Fibroblast of villous mesenchyme (primary cell): ENCODE measurements at places on chromosomes 2 and 18. TPM values are rescaled to one million over a fixed set of nuclear protein-coding genes. Genes with fewer than 3 reads are reported as not detected.
A peak's percentile ranks its signal among the peaks of the same experiment; 100 is the strongest.

- no peak for DNase-seq
Measured at GRCh38 chr2:104501342-104501741, 352.6 kb upstream of the POU3F3 start.

GRCh38 chr18:21949326-21950015 is 208.9 kb downstream of the MIB1 start:
- DNase-seq = no peak

DNA sequence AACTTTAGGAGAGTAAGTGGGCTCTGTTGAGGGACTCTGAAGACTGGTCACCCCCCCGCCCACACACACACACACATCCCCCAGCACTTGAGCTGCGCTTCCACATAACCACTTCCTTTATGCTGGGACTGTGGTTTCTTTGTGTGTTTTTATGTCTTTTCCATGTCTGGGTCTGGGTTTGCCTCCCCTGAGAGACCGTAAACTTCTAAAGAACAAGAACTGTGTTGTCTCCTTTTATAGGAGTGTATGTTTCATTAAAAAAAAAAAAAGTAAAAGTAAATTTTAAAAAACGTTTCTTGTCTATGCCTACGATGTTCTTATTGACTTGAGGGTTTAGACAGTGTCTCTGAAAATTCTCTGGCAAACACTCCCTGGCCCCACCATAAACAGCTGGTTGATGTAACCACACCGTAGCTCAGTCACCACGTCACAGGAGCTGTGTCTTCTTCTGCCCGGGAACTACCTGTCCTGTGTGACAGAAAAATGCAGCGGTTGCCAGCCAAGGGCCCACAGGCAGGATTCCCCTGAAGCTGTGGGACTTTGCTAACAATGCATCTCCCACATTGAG is 68.0 kb downstream of the KLHL29 start:
- DNase-seq = peak; percentile 30

VIT gene
- total RNA-seq = under 0.01 TPM in 1 of 2 replicates, not detected in the other

GRCh38 chr2:60585276-60585675 is 31.8 kb upstream of the BCL11A start:
- DNase-seq = no peak

DLX1 gene
- total RNA-seq = not detected in 2 replicates

DNA sequence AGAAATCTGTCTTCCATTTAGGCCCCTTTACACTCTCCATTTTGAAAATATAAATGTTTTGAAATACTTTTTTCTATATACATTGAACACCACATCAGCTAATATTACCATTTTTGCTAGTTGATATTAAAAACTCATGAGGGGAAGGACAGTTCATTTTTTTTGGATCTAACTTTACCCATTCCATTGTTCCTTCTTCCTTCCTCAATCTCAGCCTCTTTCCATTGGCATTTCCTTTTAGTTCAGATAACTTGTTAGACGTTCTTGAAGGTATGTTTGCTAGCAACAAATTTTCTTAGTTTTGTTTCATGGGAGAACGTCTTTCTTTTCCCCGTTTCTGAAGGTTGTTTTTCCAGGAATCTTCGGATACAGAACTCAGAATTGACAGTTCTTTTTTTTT is 759.0 kb downstream of the SOCS6 start:
- DNase-seq = no peak

DNA sequence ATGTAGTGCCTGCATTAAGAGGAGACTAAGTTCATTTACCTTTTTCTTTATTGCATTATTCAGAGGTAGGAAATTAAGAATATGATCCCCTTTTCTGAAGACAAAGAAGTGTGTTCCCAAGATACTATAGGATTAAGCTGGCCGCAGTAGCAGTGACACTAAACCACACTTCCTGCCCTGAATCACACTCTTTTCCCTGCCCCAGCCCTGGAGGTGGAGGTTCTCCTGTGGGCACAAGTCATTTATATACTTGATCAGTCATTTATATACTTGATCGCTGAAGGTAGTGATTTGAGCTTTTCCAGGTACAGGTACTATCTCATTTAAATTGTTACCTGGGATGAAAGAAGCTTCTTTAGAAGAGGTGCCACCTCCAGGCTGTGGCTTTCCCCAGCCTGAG is 78.6 kb downstream of the ARMC9 start:
- no peak for DNase-seq

DNA sequence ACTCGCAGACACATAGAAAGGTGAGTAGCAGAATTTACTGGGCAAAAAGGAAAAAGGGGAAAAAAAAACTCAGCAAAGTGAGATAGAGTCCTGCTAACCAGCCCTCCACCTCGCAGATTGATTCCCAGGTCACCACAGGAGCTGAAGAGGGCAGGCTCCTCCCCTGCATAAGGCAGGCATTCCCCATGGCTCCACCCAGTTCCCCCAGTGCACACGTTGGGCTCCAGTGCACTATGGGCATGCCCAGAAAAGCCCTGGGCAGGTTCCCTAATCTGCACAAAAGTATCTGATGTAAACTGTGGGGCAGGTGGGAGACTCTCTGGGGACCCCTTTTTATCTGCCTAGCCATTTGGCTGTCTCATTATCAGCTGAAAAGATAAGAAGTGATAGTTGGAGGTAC is 461.2 kb upstream of the TMEFF2 start:
- no peak for DNase-seq

- DNase-seq = no peak
Measured at GRCh38 chr2:15775753-15776628, 164.4 kb upstream of the MYCN start.

DNA sequence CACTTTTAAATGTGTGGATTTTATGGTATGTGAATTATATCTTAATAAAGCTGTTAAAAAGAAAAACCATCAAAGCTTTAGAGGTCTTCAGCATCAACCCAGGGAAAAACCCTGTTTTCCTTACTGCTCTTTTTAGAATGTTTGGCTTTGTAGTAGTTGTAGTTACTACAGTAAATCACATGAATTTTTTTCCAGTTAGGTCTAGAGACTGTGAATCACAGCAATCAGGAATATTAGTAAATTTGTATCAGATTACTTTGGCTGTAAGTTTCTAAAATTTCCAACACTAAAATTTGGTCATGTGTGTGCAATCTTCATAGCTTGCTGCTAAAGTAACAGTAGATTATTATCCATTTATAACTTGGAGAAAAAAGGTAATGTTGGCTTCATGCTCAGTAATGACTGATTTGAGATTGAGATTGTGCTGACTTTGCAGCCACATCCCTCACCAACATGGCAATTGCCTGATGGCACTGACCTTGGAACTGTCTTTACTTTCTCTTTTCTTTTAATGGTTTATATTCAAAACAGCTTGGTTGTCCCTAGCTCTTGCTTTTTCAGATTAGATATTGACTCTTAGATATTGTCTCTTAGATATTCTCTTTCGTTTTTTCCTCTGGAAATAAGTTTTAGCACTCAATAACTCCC is 41.1 kb downstream of the LCLAT1 start:
- no peak for DNase-seq

ALK gene
- total RNA-seq = not detected in 2 replicates

- DNase-seq = no peak
Measured at GRCh38 chr2:226643030-226643945, 156.3 kb downstream of the IRS1 start.

GRCh38 chr18:11668441-11669169 is 20.5 kb upstream of the GNAL start:
- DNase-seq = no peak
